ENCODE measurements at places on chromosomes 16 and 17.
A peak's percentile ranks its signal among the peaks of the same experiment; 100 is the strongest.

GRCh38 chr16:23682181-23682580 lies 3.5 kb downstream of the PLK1 start:
- DNase-seq: peak; percentile 38

DNA sequence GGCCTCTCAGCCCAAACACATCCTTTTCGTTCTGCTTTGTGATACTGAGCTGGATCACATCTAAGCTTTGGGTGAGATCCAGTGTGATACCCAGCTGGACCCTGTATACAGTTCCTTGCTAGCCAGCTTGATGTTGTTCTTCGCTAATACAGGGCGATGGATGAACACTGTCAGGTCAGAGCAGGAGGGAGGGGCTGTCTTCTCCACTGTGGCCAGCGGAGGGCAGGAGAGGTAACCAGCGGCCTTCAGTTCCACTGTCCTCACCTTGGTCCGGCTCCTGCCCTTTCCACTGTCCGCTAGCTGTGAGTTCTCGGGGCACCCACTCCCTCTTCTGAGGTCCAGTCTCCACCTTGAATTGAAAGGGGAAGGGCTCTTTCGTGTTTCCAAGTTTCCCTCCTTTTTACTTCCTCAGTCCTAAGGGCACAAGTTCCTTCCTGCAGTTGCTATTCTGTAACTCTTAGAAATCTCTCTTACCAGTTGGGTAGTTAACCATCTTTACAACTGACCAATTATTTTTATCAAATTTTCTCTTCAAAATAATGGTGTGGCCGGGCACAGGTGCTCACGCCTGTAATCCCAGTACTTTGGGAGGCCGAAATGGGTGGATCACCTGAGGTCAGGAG lies 3.0 kb upstream of the ZNF213 start:
- DNase-seq: no peak

DNA sequence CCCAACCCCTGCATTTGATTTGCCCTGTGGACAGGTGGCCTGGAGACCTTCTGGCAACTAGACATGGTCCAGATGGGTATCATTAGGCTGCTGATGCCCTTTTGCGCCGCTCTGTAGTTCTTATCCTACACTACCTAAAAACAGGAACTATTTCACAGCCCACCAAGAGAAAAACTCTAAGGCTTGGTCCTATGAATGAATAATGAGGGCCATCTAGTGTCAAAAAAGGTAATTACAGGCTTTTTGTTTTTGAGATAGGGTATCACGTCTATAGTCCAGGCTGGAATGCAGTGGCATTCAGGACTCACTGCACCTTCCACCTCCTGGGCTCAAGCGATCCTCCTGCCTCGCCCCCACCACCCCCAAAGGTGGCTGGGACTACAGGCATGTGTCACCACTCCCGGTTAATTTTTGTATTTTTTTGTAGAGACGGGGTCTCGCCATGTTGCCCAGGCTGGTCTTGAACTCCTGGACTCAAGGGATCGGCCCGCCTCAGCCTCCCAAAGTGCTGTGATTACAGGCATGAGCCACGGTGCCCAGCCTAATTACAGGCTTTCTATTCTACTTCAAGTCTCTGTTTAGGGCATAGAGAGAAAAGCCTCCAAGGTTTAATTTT lies 20.9 kb downstream of the COIL start:
- peak; percentile 46 for DNase-seq

DNA sequence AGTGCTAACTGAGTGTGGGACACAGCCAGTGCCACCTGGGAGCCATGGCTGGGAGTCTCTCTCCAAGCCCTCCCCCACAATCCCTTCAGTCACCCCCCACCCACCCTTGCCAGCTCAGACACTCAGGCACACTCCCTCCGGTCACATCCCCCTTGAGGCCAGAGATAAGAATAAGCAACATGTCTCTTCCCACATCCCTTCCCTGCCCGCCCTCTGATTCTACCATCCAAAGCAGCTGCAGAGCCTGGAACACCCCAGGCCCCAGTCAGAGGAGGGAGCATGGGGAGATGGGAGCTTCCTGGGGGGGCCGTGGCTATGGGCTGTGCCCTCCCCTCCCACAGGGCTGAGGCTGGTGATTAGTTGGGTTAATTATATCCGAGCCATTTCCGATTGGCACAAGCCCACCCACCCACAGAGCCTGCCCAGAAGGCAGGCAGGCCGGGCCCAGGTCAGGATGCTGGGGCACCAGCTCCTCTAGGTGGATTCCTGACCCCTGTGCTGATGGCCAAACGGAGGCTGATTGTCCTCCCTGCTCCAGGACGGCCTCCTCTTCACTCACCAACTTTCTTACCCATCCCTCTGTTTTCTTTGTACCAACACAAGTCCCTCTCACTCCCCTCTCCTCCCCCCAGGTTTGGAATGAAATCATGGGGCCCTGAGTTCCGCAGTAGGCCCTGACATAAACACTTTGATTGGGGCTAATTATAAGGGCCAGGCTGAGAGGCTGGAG lies 28.6 kb upstream of the MEIOC start:
- DNase-seq: no peak

GRCh38 chr17:5913641-5914040 lies 156.5 kb upstream of the WSCD1 start:
- DNase-seq: no peak

- DNase-seq: no peak
Observed at GRCh38 chr16:1990351-1991134, 773 bp downstream of the SYNGR3 start.

- no peak for DNase-seq
Observed at GRCh38 chr17:63358956-63359355, 87.2 kb downstream of the CYB561 start.

GRCh38 chr17:43912635-43913304 lies 5.4 kb upstream of the MPP2 start:
- no peak for DNase-seq

DNA sequence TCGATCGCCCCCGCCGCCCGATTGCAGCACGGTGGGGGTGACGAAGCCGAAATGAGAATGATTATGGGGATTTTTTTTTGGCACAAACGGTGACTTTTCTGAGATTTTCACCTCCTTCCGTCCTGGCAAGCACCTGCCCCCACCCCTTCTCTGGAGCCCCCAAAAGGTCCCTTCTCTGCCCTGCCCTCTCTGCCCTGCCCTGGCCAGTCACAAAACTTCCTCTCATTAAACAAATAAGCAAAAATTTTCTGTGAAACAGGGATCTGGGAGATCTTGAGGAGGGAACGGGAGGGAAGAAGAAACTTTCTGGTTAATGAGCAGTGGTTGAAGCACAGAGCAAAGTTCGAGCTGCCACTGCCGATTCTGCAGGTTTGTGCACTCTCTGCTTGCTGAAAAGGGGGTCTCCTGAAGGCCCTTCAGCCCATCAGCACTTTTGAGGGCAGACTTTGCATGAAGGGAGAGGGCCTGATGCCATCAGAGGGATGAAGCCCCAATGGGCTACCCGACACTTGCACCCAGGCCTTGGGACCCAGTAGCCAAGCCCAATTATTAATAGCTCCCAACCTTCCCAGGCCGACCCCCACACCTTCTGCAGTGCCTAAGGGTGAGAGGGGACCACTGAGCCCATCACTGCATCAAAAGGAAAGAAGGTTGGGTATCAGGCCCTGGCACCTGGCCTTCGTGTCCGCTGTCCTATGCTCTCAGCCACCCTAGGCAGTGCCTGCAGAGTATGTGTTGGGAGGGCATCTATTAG lies 1.0 kb upstream of the HOXB8 start:
- DNase-seq: no peak

GRCh38 chr17:5354310-5354709 lies 65.2 kb downstream of the NUP88 start:
- no peak for DNase-seq

GRCh38 chr17:53314521-53314920 lies 508.2 kb upstream of the KIF2B start:
- DNase-seq: no peak

DNA sequence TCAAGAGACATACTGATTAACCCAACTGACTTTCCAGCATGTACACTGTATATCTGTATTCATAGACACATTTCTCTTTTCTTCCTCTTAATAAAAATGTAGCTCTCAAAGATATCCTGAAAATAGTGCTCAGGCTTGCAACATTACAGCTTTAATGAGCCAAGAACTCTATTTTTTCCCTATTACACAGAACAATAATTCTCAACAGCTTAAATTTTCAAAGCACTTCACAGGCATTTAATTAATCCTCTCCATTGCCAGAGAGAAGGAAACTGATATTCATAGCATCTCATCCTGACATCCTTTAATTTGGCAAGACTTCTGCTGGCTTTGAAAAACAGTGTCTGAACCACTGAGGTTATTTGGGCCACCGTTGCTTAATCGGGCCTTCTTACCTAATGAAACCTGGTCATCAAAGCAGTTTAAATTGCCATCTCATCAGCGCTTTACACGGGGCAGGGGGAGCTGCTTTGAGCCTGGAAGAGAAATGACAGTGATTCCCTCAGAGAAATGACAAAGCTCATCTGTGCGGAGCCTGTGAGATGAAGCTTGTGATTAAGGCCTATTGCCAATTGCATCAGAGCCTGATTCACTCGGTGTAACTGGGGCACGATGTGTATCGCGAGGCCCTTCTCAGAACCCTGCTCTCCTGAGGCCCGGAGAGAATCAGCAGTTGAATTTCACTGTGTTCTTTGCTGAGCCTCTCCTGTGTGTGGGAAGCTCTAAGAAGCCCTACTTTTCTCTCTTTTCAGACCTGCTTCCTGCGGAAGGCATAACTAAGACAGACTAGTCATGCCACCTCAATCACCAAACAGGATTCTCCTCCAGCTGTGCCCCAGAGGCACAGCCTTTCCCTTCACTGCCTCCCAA lies 8.5 kb upstream of the SIAH1 start:
- DNase-seq: peak; percentile 38

- no peak for DNase-seq
Observed at GRCh38 chr16:6977291-6977690, 355.4 kb upstream of the RBFOX1 start.

- DNase-seq: no peak
Observed at GRCh38 chr16:85800321-85800669, 800 bp downstream of the COX4I1 start.

DNA sequence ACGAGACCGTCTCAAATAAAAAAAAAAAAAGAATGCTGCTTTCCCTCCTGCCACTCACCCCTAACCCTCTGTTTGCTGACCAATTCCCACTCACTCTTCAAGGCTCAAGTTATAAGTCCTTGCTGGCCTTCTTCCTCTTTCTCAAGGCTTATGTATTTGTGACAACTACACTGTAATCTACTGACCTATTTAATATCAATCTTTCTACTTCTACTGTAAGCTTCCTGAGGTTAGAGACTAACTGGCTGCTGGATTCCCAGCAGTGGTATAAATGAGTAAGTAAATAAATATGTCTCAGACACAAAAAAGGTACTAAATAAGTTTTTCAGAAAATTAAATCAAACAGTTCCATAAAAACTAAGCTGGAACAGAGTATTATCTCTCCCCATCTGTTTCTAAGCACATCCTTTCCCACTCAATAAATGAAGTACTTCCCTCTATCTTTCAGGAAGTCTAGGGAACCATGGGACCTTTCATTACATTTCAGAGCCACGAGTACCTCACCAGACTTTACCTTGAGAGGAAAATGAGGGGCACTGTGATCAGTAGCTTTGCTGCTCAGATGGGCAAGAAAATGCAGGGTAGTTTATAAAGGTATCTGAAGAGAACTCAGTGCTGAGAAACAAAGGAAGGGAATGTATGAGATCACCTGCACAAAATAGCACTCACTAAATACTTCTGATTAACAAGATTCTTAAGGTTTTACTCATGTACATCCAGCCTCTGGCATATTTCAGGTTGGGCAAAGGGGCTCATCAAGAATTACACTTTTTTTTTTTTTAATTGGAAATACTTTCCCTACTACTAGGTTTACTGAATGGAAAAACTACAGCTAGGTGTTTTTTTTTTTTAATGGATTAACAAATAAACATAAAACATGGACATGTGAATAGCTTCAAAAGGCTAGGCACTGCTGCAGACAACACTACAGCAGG lies 10.8 kb downstream of the SSH2 start:
- no peak for DNase-seq

GRCh38 chr17:82664276-82664575 lies 16.0 kb upstream of the WDR45B start:
- no peak for DNase-seq

GRCh38 chr17:44952946-44953475 lies 5.4 kb upstream of the KIF18B start:
- no peak for DNase-seq

- DNase-seq: no peak
Observed at GRCh38 chr17:13822700-13823099, 221.0 kb upstream of the HS3ST3A1 start.

GRCh38 chr17:28957992-28958355 lies 6.7 kb upstream of the PHF12 start:
- DNase-seq: no peak

DNA sequence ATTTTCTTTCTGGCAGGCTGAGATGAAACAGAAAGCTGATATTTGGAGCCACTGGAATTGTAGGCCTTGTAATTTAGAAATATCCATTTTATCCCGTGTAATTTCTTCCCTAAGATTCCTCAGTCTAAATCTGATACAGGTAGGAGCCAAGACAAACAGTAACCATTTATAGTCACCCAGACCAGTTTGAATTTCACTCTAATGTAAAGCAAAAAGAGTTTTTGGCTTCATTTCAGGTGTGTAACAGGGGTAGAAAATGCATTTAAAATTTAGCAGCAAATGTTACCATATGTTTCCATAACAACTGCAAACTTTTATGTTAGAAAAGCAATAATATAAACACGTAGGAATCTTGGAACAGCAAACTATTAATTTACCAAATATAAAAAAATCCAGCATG lies 249.4 kb downstream of the FTO start:
- DNase-seq: no peak

- DNase-seq: no peak
Observed at GRCh38 chr16:80599466-80599865, 58.7 kb downstream of the DYNLRB2 start.

- no peak for DNase-seq
Observed at GRCh38 chr17:3683054-3683511, 12.9 kb downstream of the P2RX5 start.

DNA sequence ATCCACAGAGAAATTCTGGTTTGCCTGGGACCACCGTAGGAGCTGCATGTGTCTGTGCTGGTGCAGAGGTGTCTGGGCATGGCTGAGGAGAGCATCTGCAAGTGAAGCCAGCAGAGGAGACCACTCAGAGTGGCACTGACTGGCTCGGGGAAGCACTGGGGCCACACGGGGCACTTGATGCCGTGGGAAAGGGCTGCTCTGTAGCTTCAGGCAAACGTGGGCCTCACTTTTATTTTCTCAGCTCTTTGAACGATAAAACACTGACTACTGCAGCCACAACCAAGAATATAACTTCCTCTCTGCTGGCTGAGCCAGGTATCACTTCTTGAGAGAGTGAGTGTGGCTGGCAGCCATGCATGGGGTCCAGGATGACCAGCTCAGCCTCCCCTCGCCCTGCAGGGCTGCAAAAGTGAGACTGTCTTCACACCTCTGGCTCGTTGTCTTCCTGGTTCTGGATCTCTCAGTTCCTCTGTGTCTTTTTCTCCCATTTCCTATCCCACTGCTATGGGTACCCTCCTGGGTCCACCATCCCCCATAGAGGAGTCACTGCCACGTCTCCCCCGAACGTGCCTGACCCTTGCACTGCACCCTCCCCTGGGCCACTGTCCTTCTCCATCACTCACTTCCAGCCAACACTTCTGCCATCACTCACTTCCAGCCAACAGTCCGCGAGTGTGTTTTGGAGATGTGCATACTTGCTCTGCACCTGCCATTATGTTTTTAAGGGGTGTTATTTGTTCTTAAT lies 201.4 kb upstream of the CHMP6 start:
- no peak for DNase-seq
